NCI-H226 (cell line): ENCODE measurements at places on chromosomes 12 and 14.

- no peak for DNase-seq
Measured at GRCh38 chr12:93727195-93727811, 50.1 kb downstream of the CRADD start.

DNA sequence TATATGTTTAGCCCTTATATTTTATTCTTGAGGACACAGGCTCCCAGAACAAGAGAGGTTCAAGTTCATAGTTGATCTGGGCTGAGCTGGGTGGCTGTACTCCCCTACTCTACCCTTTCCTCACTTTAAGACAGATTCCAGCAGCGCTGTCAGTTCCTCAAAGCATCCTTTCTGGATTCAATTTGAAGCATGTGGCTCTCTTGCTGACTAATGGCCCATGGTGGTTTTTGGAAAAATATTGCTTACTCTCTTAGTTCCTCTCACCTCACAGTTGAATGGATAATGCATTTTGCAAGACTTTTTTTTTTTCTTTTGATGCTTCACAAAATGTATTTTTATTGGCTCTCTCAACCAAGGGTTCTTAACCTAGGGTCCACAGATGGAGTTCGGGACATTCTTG, 4.1 kb downstream of the PELI2 start:
- DNase-seq = no peak

- DNase-seq = no peak
Measured at GRCh38 chr14:103508521-103509329, 13.9 kb downstream of the CKB start.

DNA sequence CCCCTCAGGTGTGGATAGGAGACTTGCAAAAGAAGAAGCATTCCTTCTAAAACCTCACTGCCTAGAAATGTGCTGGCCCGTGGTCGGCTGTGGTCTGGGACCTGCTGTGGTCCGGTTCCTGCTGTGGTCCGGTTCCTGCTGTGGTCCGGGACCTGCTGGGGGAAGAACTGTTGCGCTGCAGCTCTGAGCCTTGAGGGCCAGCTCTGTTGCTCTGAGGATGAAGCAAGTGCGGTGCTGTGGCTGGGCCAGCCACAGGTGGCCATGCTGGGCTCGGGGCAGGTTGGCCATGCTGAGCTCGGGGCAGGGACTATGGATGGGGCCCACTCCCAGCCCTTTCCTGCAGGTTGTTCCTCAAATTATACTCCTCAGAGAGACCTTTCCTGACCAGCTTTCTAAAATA, 5.2 kb downstream of the NRXN3 start:
- DNase-seq = no peak

GRCh38 chr12:99644629-99645028, 2.9 kb upstream of the GARIN6 start:
- DNase-seq = no peak

GRCh38 chr12:7144414-7145120, 14.4 kb downstream of the CLSTN3 start:
- DNase-seq = no peak

DNA sequence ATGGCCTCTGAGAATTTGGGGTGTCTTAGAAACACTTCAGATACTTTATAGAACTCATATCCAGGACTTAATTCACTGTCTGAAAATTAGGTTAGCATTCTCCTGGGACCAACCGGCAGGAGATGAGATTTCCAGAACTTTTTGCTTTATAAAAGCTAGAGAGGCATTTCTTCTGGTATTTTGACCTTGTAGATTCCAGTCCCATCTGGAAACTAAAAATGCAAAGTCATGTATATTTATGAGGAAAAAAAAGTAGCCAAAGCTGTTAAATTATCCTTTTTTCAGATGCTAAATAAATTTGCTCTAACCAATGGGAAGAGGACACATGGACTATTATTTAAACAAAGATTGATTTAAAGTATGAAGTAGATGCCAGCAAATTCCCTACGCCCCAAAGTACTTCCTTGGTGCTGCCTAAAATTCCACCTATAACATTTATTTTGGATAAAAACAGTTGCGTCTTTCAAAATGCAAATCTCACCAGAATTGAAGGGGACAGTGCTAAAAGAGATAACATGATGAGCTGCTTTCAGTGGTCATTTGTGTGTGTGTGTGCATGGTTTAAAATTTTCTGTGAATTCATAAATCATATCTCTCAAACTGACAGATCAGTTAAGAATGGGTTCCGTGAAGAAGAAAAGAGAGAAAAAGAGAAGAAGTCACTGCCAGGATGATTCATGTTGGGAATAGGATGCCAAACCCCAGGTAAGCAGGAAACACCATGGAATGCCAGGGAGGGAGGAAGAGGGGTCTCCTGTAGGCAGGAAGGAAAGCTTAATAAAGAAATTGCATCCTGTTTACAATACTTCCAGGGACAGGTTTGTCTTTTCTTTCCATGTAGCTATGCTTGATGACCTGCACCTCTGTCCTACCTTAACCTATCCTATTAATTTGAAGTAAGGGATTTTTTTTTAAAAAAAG, 97.7 kb upstream of the RGS6 start:
- DNase-seq = no peak

DNA sequence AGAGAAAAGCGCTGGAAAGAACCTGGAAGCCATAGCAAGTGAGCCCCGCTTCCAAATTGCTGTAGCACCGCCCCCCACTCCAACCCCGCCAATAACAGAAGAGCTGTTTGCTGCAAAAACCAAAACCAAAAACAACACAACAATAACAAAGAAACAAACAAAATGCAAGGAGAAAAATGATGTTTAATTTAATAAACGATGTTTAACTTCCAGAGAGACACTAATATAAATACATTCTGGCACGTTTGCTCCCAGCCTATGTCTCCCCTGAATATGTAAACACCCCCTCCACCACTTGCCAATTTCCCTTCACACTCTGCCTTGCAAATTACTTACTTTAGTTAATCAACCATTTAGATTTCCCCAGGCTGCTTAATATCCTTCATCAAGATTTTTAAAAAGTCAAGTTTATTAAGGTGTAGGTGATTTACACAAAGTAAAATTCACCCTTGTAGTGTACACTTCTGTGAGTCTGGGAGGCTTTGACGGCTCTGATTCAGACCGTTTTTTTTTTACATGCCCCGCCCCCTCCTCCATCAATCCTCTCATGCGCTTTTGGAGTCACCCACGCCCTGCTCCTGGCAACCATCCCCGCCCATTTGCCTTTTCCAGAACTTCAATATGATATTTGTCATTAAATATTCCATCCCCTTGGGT, 482 bp upstream of the IFI27L2 start:
- DNase-seq = peak; percentile 27

- DNase-seq = no peak
Measured at GRCh38 chr12:110256780-110257431, 24.1 kb upstream of the ATP2A2 start.

DNA sequence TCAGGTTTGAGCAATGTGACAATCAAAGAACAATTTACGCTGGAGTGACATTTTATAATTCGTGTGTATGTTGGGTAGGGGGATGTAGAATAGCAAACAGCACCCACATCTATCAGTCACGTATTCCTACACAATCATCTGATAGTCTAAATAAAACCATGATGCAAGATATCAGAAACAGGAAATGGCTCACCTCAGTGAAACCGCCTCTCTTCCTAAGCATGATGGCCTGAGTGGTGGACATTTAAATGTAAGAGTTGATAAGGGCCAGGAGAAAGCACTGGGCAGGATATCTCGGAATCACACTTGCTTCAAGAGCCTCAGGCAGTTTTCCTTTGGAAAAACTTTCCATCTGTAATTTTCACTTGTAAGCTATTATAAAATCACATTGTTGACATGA, 128.2 kb downstream of the GRIP1 start:
- peak; percentile 95 for DNase-seq

- DNase-seq = no peak
Measured at GRCh38 chr12:76811976-76812375, 48.1 kb downstream of the ZDHHC17 start.

DNA sequence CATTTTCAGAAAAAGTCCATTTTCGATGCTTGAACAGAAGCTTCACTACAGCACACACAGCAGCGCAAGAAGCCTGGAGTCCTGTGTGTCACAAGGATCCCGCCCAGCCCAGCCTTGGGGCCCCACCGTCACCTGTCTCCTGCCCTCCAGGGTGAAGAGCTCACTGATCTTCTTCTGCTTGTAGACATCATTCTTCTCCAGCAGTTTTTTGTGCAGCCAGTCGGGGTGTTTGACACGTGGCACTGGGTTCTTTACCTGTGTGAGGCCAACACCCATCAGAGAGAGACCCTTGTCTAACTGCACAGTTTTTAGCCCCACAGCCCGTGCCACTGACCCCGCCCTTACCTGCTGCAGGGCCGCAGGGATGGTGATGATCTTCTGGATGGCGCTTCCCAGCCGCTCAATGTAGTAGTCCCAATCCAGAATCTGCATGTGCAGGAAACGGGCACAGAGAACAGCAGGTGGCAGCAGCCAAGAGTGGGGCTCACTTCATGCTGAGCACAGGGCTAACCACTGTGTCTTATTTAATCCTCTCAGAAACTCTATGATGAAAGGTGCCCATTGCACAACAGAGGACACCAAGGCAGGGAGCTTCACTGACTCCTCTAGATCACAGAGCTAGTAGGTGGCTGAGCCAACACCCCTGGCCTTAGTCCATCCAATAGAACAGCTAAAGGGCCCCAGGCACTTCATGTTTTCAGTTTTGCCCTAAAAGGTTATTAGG, 30.0 kb downstream of the POLE start:
- DNase-seq = no peak

- no peak for DNase-seq
Measured at GRCh38 chr12:88558340-88558867, 21.9 kb downstream of the KITLG start.

DNA sequence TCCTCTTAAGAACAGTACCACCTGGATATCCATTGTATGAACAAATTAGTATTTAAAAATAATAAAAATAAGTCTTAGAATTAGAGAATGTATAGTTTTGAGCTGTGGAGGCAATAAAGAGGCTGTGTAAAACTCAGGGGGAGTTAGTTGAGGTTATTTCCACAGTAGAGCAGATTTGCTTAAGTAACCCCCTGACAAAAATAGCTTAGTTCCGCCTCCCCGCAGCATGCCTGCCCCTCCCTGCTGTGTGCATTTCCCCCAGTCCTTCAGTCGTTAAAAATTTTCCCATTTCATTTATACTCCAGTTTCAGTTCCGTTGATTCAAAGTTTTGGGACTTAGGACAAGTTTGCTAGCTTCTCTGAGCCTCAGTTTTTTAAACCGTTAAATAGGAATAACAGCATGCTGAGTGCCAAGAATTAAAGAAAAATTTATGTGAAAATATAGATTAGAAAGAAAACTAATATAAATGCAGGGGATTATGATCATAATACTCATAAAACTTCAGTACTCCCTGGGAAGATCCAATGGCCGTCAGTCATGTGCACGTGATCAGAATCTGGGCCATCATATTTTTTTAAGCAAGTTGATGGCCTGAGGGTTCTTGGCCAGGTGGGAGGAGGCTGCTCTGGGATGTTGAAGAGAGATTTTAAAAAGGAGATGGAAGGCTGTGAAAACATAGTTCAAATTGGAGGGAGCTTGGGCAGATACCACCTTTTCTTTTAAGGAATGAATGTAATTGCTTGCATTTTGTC, 14.5 kb upstream of the SLC38A2 start:
- no peak for DNase-seq

DNA sequence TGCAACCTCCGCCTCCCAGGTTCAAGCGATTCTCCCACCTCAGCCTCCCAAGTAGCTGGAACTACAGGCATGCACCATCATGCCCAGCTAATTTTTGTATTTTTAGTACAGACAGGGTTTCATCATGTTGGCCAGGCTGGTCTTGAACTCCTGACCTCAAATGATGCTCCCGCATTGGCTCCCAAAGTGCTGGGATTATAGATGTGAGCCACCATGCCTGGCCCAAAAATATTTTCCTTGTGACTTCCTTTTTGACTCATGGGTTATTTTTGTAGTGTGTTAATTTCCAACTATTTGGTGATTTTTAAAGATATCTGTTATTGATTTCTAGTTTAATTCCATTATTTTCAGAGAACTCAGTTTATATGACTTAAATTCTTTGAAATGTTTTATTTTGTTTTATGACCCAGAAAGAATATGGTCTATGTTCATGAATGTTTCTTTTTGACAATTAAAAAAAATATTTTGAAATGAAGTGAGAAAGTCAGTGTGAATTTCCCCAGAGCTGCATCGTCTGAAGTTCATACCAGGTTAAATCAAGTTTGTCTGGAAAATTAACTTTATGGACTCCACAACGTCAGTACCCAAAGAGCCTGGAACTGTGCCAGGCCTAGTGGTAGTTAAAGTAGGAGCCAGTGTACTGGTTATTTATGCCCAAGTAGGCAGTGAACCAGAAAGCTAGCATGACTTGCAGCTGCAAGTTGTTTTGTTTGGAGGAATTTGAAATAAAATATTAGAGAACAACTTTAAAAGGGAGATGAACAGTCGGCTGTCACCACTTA, 2.8 kb upstream of the CDKL1 start:
- DNase-seq = no peak

- peak; percentile 60 for DNase-seq
Measured at GRCh38 chr12:47636908-47637780, 68.7 kb downstream of the RPAP3 start.
